ENCODE measurements at places on chromosomes 2 and 18.

- no peak for DNase-seq
These were observed 171.1 kb upstream of the MYT1L start for GRCh38 chr2:2502201-2502549.

DNA sequence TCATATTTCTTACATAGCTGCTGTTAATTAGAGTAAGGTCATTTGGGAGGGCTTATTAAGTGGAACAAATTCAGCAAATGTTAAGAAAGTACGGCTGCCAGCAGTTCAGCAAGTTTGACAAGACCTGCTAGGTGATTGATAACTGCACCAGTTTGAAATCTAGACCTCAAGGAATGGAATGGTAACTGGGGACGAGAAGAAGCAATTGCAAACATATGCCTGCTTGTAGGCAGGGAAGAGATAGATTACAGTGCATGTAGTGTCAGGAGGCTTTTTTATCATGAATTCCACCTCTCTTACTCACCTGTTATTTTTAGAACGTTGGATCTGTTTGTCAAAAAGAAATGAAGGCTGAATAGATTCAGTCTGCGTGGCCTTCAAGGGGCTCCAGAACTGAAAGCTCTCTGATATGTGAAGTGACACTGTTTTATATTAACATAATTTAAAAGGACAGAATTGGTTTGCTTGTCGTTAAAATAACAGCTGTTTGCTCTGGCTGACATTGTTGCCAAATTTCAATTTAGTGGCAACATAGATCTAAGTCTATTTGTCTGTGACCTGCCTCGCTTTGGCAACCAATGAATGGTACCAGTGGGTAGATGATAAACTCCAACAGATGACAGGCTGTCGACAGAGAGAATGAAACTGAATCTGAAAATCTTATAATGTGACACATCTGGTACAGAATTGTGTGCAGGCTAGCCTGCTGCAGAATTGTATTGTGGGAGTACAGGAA lies 199.3 kb downstream of the ZNF407 start:
- DNase-seq, result no peak

DNA sequence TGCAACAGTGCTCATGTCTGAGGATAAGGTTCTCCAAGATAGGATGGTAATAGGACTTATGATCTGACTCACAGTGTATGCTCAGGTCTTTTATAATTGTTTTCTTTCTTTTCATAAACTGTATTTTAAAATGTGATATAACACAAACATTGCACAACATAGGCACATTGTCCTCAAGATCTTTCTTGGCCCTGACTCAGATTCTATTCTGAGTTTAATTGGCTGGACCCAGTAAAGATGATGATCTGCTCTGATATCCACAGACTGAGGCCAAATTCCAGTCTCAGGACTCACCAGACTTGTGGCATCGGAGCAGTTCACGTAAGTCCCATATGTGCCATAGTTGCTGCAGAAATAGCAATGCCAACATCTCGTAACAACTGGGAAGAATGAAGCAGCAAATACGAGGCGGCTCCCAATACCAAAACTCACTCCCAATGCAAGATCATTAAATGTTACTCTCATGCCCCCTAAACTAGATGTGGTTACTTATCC lies 448.9 kb upstream of the SLC14A2 start:
- no peak for DNase-seq

DNA sequence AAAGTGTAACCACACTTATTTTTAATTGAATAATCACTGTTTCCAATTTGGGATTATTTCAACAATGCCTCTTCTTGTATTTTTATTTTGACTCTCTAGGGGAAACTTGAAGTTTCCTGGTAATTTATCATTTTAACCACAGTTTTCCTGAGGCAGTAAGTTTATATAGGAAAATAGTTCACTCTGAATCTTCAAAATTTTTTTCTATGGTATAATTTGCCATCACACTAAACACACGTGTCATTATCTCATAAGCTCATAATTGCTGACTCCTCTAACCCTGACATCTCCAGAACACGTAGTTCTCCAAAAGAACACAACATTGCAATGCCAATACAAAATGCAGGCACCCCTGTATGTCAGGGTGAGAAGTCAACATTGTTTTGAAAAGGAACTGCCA lies 102.2 kb upstream of the FZD7 start:
- no peak for DNase-seq

DNA sequence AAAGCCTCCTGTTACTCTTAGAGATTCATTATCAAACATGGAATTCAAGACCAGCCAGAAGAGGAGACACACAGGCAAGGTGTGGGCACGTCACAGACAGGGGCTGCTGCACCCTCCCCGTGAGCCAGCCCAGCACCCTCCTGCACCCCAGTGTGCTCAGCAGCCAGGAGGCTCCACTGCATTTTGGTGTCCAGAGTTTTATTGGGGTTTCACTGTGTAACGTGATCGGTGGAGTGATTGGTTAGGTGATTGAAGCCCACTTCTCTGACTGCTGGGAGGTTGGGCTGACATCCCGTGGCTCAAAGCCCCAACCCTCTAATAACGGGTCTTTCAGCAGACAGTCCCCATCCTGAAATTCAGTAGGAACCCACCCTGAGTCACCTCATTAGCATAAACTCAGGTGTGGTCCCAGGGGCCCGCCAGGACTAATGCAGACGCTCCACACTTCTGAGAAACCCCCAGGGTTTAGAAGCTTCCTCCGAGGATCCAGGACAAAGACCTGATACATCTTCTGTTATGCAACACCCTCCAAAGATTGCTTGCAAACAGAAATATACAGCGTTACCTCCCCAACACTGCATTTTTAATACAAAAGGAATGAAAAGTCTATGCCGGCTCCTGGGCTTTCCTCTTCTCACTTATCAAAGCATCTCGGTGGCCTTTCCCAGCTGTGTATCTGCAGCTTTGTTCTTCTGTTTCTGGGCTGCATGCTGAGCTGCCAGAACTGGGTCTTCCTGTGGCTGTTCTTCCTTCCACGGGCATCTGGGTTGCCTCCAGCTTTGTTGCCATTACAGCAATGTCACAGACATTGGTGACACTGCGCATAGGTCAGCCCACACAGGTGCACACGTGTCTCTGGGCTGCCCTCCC lies 43.7 kb upstream of the SNED1 start:
- DNase-seq, result no peak

DNA sequence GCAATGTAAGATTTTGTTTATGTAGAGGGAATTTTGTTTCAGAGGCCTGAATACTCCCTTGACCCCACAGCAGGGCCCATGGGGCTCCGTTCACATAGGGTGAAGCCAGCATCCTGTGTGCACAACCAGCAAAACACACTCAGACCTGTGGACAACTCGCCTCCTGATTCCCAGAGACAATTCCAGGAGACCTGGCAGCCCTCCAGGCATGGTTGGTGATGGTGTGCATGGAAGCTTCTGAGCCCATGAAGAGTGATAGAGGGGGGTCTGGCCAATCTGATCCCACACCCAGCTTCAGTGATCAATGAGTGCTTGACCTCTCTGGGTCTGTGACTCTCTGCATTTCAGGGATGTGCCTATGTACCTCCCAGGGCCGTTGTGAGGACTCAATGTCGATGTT lies 91.0 kb upstream of the RAB6C start:
- no peak for DNase-seq

DNA sequence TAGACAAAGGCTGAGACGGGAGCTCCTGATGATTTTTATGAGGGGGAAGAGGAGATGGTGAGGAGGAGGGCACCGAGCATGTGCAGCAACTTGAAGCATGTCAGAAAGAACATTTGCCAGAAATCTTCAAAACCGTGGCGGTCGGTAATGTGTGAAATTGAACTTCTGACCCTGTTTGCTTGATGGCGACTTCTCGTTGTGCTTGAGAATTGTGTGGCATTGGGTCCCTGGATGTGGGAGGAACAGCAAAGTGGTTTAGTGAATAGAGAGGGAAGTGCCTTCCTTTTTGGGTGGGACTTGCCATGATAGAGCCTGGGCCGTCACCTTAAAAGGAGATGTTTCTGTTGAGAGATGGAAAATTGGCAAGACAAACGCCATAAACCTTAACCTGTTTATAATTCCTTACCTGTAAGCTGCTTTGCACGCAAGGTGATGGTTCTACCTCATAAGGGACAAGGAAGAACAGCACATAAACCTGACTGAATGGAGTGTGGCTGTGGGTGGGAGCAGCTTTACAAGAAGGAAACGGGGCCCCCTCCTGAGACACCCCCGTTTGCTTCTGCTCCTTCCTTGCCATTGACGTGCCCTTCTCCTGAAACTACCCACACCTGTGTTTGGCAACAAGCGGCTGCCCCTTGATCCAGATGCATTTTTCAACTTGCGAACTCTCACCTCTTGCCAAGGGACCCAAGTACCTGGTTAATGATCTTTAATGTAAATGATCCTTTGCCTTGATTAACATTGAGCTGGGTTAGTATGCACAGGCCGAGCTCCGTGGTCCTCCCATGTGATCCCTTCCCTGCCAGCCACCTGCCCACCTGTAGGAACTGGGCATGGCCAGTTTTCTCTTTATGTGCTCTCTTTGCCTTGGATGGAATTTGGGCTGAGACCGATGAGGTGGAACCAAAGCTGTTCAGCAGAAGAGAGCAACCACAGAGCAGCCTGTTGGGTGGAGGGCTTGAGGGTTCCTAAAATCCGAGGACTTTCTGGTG lies 153.2 kb downstream of the NEDD4L start:
- DNase-seq, result no peak

- DNase-seq, result no peak
These were observed 455.4 kb downstream of the NUP35 start for GRCh38 chr2:183579686-183580085.

DNA sequence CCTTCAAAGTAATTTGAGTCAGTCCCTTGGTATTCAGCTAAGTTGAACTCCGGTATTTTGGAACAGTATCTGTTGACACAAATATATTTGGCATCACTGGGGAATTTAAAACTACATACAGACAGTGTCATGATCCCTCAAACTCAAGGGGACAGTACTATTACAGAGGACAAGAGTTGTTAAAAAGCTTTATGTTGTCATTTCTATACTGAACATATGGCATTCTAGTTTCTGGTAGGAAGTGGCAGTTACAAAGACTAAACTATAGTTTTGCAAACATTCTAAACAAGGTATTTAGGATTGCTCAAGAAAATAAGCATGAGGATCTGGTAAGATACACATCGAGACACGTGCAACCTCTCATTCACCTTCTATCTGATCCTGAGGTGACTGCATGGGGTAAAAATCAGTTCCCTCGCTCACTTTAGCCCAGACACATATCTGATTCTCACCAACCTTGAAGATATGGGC lies 16.6 kb upstream of the CCNYL1 start:
- DNase-seq, result no peak

- no peak for DNase-seq
These were observed 195.4 kb downstream of the SPP2 start for GRCh38 chr2:234245945-234246344.

- DNase-seq, result no peak
These were observed 103.3 kb upstream of the SLC38A11 start for GRCh38 chr2:165058476-165059265.

- DNase-seq, result no peak
These were observed 8.1 kb upstream of the RPIA start for GRCh38 chr2:88683160-88684021.

Measured in CD4-positive, alpha-beta T cell treated with Interleukin-4 for 1 hour (primary cell).